ENCODE measurements at places on chromosomes 16 and 17. TPM values are rescaled to one million over a fixed set of nuclear protein-coding genes. Genes with fewer than 3 reads are reported as not detected.
A peak's percentile ranks its signal among the peaks of the same experiment; 100 is the strongest.

Gene ST6GALNAC2
- 0.77 TPM for total RNA-seq

Gene KRT16
- not detected for total RNA-seq

Gene PHF12
- 56.5 TPM for total RNA-seq

Gene EXOC7
- 205 TPM for total RNA-seq

Gene HS3ST3B1
- total RNA-seq = 1.9 TPM

Gene CHST4
- total RNA-seq = not detected

Gene ZNF598
- total RNA-seq = 43.7 TPM

Gene ABCA6
- 1.8 TPM for total RNA-seq

Gene MRPL12
- 164 TPM for total RNA-seq

Gene CLEC18A
- total RNA-seq = 1.3 TPM

Gene PEMT
- total RNA-seq = 32.1 TPM

- no peak for DNase-seq
Measured at GRCh38 chr17:50865868-50866260, 290 bp downstream of the TOB1 start.

DNA sequence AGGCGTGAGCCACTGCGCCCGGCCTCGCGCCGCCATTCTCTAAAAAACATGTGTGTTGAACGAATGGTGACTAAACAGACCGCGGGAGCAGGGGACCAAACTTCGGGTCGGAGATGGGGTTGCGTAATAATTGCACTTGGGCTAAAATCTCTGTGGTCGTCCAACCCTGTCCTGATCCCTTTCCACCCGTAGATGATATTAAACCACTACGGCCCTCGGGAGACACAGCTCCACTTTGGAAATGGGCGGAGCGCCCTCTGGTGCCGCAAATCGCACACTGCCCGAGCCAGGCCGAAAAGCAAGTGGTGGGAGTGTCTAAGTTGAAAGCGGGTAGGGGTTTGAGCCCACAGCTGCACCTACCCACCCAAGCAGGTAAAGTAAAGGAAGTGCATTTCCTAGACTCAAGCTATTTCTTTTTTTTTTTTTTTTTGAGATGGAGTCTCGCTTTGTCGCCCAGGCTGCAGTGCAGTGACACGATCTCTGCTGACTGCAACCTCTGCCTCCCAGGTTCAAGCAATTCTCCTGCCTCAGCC is 17.0 kb downstream of the CAVIN1 start:
- DNase-seq = peak; percentile 88

DNA sequence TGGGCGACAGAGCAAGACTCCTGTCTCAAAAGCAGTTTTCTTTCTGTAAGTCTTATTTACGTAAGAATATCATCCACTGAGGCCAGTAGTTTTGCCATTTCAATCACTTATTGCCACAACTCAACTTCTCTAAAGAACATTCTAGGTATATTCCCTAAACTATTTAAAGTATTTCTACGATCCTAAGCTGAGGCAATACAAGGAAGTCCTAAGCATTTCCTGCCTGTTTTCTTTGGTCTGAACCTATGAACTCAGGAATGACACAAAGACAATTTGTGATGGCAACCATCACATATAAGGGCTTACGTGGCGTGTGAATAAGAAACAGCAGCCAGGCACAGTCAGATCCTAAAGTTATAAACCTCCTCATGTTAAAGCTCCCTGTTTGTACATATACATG is 14.2 kb downstream of the USP36 start:
- DNase-seq = no peak

DNA sequence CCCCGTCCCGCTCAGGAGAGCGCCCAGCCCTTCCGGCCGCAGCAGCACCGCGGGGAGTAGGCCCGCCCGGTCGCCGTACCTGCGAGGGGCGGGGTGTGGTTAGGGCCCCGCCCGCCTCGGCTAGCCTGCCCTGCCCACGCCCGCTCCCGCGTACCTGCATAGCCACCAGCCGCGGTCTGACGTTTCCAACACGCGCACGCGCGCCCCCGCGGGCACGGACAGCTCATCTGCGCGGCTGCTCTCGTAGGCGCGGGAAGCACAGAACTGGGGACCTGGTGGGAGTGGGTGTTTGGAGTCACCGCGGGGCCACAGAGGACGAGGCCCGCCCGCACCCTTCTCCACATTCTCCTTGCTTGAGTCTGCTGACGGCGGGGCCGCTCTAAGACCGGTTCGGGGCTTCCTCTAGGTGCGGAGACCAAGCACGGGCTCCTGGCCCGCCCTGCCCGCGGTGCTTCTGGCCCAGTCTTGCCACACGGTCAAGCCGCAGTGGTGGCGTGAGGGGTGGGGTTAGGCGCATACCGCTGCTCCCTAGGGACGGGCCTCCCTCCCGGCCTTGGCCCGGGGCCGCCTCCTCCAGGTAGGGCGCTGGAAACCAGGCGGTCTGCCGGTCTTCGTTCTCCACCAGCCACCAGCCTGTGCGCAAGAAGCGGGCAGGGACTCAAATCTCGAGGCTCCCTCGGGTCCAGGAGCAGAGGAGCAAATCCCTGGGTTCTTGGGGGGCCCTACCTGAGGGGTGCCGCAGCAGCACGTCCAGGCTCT is 1.8 kb downstream of the NOXO1 start:
- no peak for DNase-seq

- DNase-seq = no peak
Measured at GRCh38 chr17:39611401-39612112, 3.8 kb upstream of the NEUROD2 start.

DNA sequence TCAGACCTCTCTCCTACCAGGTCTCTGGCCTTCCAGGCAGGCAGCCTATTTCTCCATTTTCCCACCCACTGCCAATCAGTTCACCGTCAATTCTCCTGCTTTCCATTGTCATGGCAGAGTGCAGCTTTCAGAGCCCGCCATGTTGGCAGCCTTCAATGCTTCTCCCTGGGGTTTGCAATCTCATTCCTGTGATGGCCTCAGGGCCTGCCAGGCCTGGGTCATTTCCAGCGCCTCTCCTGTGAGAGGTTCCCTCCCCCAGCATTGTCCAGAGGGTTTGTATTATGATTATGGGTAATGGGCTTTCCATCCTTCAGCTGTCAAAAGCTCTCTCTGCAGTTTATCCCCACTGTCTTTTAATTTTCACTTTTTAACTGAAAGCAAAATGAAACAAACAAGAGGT is 716.6 kb upstream of the CDH8 start:
- no peak for DNase-seq

GRCh38 chr16:81942007-81942601 is 69.2 kb downstream of the SDR42E1 start:
- DNase-seq = no peak

DNA sequence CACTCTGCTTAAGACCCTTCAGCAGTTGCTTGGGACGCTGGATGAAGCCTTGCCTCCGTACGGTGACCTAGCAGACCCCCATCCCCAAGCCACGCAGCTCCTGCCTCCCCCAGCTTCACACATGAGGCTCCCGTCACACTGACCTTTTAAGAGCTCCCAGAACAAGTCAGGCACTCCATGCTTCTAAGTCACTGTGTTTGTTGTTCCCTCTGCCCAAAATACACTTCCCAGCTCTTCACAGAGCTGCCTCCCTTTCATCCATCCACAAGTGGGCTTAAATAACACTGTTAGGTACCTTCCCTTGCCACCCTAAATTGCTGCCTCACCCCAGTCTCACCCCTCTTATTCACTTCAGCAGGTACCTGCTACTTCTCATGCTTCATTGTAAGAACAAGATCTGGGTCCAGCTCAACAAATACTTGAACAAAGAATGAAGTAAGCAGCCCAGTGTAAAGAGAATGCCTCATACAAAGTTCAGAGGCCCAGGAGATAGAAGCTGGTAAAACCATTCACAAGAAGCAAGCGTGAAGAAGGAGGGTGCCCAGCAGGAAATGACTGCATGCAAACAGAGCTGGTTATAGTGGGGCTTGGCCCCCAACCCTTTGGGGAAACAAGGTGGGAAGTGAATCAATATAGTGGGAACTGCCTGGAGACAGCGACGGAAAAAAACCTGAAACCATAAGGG is 5.8 kb downstream of the ZC3H7A start:
- no peak for DNase-seq

- peak; percentile 94 for DNase-seq
Measured at GRCh38 chr16:31130899-31131298, 4.6 kb downstream of the PRSS8 start.

DNA sequence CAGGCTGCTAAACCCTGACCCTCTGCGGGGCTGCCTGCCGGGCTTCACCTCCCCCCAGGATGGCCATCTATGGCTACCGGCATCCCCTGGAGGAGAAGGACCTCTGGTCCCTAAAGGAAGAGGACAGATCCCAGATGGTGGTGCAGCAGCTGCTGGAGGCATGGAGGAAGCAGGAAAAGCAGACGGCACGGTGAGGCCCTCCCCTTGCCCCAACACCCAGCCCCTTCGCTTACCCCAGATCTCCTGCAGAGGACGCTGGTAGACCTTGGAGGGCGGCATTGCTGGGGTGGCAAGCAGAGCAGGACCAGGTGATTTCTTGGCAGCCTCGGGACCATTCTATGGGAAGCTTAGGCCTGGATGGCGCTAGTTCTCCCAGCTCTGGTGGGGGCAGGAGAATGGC is 24.5 kb downstream of the ABCC3 start:
- DNase-seq = peak; percentile 50

GRCh38 chr17:39196808-39197291 is 619 bp downstream of the CACNB1 start:
- no peak for DNase-seq

GRCh38 chr16:24753000-24753399 is 23.5 kb downstream of the TNRC6A start:
- no peak for DNase-seq

DNA sequence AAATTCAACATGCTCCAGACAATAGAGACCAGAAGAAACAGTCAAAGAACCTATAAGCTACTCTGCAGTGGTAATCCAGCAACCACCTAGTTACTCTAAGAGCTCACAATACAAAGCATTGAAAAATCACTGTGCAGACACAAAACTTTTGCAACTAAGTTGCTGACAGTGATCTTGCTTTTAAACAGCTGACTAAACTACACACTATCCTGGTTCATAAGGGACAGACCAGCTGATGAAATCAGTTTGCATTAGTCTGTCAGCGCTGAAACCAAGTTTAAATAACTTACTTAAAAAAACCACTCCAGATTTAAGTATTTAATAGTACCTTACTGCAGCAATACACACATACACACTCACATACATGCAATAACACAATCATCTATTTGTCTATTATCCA is 4.6 kb downstream of the VEZF1 start:
- no peak for DNase-seq

DNA sequence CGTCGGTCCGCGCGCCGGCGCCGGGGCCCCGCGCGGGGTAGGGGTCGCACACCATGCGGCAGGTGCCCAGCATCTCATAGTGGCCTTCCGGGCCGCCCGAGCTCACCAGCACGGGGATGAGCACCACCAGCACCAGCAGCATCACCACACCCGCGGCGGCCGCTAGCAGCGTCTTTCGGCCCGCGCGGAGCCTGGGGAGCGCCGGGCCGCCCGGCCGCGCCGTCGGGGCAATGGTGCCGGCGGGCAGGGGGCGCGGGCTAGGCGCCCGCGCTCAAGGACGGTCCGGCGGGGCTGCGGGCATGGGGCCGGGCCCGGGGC is 237 bp downstream of the C1QL1 start:
- no peak for DNase-seq

DNA sequence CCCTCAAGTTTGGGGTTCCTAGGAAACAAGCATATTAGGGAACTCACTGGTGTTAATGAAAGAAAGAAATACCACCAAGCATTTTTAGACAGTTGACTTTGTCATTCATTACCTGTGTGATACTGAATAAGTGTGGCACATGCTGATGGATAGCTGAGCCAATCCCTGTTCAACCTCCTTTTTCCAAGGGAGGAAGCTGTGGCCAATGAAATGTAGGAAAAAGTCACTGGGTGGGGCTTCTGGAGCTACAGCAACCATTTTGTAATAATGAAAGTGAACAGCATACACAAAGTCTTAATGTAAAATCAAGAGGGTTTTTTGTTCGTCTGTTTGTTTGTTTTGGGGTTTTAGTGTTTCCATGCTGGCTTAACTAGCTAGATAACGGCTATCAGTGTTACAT is 254.3 kb upstream of the SALL1 start:
- DNase-seq = no peak

- peak; percentile 66 for DNase-seq
Measured at GRCh38 chr17:76714822-76715495, 4.2 kb upstream of the MXRA7 start.

DNA sequence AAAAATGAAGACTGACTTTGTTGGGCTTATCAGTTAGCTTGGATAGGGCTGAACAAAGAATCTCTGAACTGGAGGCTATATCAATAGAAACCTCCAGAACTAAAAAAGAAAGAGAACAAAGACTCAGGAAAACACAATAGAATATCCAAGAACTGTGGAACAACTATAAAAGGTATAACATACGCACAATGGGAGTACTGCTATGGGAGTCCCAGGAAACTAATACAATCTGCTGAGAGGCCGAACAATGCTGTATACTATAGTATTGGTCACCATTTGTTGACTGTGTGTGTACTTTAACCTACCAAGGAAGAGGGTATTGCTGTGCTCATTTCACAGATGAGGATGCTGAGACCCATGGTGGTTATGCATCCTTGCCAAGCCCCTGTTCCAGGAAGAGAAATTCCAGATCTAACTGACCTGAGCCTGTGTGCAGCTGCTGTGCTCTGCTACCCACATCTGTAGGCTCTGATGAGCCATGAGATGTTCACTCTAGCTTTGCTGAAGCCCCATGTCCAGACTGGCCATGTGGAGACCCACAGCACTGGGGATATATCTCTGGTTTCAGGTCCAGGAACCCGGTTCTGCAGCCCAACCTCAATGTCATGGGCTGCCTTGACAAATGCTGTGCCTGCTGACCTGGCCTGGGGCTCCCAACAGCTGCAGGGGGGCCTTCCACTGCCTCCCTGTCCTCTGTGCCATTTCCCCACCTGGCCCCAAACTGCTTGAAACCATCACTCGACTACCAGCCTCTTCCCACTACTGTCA is 254.3 kb upstream of the TNRC6C start:
- DNase-seq = no peak

DNA sequence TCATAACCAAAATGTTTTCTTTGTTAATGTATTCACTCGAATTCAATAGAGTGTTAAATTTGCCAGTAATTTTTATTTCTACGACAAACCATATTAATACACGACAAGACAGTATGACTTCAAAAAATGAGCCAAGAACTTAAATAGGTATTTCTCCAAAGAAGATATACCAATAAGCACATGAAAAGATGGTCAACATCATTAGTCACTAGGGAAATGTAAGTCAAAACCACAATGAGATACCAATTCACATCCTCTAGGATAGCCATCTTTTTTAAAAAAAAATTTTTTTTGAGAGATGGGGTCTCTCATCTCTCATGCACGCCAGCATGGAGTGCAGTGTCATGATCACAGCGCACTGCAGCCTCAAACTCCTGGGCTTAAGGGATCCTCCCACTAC is 5.0 kb upstream of the MEIOC start:
- DNase-seq = no peak
